ENCODE measurements at places on chromosomes 5 and 9. TPM values are rescaled to one million over a fixed set of nuclear protein-coding genes. Genes with fewer than 3 reads are reported as not detected.

GRCh38 chr5:110727025-110727314 is 499 bp upstream of the TMEM232 start:
- DNase-seq = no peak

CCDC152 gene
- 0.91 TPM for polyA plus RNA-seq

DNA sequence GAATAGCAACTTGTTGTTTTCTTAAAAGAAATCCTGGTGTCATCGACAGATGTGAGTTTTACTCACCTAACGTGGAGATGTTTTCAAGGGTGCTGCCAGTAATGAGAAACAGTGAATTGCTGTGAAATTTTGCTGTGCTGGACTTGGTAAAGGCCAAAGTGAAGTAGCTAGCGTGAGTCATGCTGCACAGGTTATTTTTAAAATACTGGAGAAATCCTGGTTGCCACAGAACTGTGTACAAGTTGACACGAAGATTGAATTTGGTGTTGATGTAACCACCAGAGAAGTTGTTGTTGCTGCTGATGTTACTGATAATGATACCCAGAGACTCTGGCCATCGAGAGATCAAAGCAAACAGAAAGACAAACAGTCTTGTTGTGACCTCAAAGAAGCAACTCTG is 187.9 kb upstream of the NFIL3 start:
- DNase-seq = no peak

- no peak for DNase-seq
Observed at GRCh38 chr5:16965581-16965980, 29.5 kb upstream of the MYO10 start.

DNA sequence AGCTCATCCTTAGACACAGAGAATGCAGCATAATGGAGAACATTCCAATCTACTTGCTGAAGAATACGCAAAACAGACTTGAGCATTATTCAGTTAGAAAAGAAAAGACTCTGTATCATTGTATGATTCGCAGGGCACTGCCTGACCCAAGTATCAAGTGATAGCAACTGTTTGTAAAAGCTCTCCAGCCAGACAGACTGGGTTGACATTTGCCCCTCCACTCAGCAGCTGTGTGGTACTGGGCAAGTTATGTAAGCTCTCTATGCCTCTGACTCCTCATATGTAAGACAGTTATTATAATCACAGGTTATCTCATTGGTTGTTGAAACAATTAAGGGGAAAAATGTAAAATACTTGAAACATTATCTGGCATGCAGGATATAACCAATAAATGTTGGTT is 505.0 kb downstream of the ELAVL2 start:
- DNase-seq = no peak

ARSI gene
- polyA plus RNA-seq = 5.2 TPM

DNA sequence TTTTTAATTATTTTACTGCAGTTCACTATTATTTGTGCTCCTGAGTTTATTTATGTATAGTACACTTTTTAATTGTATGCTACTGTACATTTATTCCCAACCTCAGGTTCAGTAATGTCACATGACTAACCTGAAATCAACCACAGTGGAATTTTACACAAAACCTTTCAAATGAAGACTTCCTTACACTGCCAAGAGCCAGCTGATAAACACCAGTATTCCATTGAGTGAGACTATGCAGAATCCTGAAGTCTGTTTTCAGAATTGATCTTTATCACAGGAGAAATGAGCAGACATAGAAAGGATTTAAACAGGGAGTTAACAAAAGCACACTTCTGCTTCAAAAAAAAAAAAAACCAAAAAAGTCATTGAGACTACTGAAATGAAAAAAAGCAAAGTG is 219.5 kb downstream of the PRR16 start:
- no peak for DNase-seq

FAM153A gene
- not detected for polyA plus RNA-seq

CCNO gene
- polyA plus RNA-seq = 0.18 TPM

FOXD4L5 gene
- not detected for polyA plus RNA-seq

DNA sequence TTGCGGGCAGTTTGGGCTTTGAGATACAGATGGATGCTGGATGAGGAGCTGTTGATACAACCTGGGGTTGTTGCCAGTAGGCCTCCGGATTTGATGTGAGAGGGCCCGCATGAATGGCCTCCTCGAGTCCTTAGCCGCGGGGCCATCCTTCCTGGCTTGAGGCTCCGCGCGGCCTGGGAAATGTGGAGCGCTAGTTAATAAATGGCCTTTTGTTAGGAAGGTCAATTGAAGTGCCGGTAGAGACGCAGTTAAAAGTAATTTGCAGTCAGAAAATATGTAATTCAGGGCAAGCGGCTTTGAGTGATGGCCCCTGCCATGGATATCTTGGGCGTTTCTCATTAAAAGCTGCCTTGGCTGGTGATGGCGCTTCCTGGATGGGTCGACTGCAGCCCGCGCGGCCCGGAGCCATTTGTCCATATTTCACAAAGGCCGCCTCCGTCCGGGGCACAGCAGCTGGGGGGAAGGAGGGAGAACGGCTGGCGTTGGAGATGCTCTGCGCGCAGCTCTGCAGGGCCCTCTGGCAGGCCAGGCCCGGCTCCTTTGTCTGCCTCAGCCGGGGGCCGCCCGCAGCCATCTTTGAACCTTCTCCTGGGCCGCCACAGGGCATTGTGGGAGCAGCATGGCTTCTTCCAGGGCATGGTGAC is 11.2 kb downstream of the MVB12B start:
- DNase-seq = no peak
